ENCODE measurements at places on chromosomes 16 and 17.
A peak's percentile ranks its signal among the peaks of the same experiment; 100 is the strongest.

GRCh38 chr17:61878520-61878919 is 15.2 kb upstream of the BRIP1 start:
- no peak for DNase-seq

- no peak for DNase-seq
These were observed 10.0 kb downstream of the RGS11 start for GRCh38 chr16:265711-266110.

DNA sequence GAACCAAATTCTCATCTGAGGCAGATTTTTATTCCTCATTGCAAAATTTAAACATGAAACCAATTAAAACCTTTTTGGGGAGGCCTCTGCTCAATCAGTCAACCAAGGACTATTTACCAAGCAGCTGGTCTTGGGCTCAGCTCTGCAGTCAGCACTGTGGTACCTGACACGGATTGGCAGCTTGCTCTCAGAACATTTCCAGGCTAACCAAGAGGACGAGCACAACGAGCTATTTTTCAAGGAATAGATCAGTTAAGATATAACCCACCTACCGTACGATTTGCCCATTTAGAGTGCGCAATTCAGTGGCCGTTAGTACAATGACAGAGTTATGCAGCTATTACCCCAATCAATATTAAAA is 26.4 kb upstream of the KLHDC4 start:
- no peak for DNase-seq

- peak; percentile 68 for DNase-seq
These were observed 503 bp downstream of the C16orf54 start for GRCh38 chr16:29745121-29745852.

DNA sequence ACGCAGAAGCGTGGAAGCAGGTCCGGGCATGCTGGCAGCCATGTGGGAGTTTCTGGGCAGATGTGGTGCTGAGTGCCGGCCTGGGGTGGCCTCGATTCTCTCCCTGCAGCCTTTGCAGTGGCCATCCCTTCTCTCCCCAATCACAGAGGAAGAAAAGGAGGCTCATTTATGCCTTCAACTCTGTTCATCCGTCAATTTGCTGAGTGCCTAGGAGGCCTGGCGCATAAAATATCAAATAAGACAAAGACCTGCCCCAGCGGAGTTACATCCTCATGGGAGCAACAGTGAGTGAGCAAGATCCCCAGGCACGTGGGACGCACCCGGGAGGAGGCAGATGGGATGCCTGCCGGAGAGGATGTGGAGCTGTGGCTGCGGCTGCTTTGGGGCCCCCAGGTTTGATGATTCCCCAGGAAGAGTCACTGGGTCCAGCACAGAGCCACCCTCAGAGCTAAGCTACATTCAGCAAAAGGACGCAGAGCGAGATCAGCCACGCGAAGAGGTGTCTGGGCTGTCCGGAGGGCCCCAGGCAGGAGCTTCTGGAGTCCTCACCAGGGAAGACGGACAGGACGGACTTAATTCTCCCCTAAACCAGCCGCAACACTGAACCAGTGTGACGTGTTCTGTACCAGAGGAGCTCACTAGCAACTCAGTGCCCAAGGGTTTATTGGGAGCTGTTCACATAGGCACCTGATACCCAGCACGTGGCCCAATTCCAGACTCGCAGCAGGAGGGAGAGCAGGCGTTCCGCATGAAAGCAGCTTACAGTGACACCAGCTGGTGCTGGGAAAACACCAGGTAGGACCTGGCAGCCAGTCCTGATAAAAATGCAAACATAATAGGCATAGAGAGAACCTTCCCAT is 11.3 kb downstream of the CA5A start:
- DNase-seq = no peak

Data from upper lobe of right lung (tissue), 1 donor.